RWPE2 (cell line): ENCODE measurements at places on chromosomes 6 and 20.

DNA sequence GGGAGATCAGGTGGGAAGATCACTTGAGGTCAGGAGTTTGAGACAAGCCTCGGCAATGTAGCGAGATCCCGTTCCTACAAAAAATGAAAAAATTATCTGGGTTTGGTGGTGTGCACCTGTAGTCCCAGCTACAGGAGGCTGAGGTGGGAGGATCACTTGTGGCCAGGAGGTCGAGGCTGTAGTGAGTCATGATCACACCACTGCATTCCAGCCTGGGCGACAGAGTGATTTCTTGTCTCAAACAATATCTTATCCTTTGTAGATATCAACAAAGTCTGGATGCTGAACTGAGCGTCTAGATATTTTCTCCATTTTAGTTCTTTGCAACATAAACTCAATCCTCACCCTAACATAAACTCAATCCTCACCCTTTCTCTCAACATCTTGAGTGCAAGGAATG lies 197.6 kb downstream of the DTNBP1 start:
- no peaks in the 10 kb centered on the region for H3K4me1 ChIP-seq
- H3K27ac ChIP-seq = no peak overlapping the region
- H3K27me3 ChIP-seq = no peaks in the 10 kb centered on the region
- H3K4me3 ChIP-seq = no peak overlapping the region

DNA sequence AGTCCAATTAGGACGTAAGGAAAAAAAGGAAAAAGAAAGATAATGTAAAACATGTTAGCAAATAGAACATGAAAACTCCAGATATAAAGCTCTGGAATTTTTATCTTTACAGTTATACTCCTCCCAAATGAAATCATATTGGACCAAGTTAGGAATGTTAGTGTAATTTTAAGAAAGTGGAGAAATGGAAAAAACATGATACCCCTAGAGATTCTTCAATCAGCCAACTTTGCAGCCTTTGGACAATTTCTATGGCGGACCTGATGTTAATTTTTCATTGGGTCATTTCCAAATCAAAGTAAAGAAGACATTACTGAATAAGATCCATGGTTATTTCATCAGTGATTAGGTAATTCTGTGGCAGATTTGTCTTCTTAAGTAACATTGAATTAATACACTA lies 748.7 kb downstream of the RFPL4B start:
- no peaks in the 10 kb centered on the region for H3K4me1 ChIP-seq
- no peak overlapping the region for H3K4me3 ChIP-seq
- H3K36me3 ChIP-seq = no peaks in the 10 kb centered on the region

- no peak for DNase-seq
- H3K4me1 ChIP-seq = no peaks in the 10 kb centered on the region
Observed at GRCh38 chr6:165983112-165984072, 184.3 kb downstream of the TBXT start.

GRCh38 chr6:13425943-13426931 lies 61.2 kb downstream of the GFOD1 start:
- no peaks in the 10 kb centered on the region for H3K36me3 ChIP-seq
- no peaks in the 10 kb centered on the region for H3K27me3 ChIP-seq
- H3K27ac ChIP-seq = peak overlapping the region; percentile 9
- no peak overlapping the region for H3K4me3 ChIP-seq

- H3K27me3 ChIP-seq = no peaks in the 10 kb centered on the region
- DNase-seq = no peak
Observed at GRCh38 chr6:157516319-157517026, 135.5 kb downstream of the ZDHHC14 start.
